ENCODE measurements at places on chromosomes 6 and 20.
A peak's percentile ranks its signal among the peaks of the same experiment; 100 is the strongest.

GRCh38 chr20:12241065-12241464 lies 323.4 kb downstream of the BTBD3 start:
- DNase-seq = no peak

DNA sequence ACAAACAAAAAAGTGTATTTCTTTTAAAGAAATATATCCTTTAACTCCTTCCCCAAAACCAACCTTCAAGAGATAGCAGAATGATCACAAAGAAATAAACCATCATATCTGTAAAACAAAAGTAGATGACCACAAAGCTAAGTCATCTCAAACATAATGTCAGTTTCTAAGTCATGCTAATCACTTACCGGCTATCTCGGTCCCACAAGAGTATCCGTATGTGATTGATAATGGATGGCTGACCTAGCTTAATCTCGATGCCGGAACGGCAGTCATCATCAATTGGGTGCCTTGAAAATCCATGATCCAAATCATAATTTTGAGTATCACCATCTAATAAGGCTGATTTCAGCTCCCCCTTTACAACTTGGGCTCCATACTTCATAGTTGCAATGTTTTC lies 59.7 kb downstream of the BTBD9 start:
- DNase-seq = no peak

- no peak for DNase-seq
Observed at GRCh38 chr6:82959385-82959941, 106.2 kb downstream of the UBE3D start.

DNA sequence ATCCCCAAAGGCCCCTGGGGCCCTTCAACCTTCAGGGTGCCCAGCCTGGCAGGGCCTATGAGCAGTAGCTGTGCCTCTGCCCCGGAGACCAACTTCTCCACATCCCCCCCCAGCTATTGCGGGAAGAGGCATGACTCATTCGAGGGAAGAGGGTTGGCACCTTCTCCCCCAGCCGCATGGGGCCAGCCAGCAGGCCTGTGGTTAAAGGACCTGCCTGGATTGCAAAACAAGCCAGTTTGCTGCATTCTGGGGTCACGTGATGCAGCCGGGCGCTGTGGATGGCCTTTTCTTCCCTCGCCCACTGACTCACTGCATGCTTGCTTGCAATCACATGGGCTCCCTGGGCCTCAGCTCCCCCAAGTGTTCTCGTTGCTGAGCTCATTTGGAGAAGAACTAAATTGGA lies 182.5 kb downstream of the MAFB start:
- peak; percentile 100 for DNase-seq

GRCh38 chr6:114762145-114762544 lies 419.3 kb upstream of the HS3ST5 start:
- DNase-seq = no peak

DNA sequence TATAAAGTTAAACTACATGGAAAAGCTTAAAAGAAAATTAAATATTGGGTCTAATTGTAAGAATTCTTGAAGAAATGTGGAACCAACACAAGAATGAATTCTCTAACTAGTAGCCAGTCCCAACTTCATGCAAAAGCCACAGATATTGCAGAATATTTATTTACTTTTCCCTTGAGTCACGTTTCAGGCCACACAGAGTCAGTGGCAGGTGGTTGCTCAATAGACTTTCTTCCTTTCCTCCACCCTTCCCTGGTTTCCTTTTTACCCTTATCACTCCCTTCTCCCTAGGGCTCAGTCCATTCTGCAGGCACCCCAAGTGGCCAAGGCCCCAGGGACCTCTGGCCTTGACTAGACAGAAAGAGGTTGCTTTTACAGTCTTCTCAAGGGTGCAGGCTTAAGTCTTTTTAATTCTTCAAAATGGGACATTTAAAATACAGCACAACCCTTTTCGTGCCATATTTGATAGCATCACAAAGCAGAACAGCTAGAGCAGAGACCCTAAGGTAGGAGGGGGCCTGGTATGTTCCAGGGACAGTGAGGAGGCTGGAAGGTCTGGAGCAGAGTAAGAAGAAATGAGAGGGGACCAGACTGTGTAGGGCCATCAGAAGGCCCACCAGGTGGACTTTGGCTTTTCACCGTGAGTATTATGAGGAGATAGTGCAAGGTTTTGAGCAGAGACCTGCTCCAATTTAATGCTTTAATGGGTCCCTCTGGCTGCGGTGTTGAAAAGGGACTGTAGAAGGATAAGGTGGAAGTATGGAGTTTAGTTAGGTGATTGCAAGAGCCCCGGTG lies 65.0 kb downstream of the HDDC2 start:
- DNase-seq = peak; percentile 6

DNA sequence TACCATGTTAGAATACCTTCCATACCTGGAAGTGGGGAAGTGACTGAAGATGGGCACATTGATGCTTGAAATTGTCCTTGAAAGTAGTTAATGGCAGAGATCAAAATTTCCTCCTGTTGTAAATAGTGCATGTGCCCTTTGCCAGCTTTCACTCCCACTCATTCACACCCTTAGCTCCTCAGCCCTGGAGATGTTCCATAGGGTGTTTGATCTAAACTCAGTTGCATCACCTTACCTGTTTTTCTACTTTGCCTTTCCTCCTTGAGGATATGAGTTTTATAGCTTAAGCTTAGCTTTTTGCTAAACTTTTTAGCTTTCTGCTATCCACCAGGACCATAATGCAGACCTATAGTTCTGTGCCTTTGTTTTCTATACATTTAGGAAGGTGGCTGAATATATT lies 69.0 kb downstream of the CEP57L1 start:
- DNase-seq = no peak

GRCh38 chr20:25408170-25408547 lies 686 bp downstream of the GINS1 start:
- DNase-seq = no peak

GRCh38 chr6:79872986-79873385 lies 74.4 kb downstream of the ELOVL4 start:
- peak; percentile 32 for DNase-seq

- peak; percentile 10 for DNase-seq
Observed at GRCh38 chr6:55528624-55529023, 50.4 kb downstream of the HMGCLL1 start.

GRCh38 chr6:137839076-137839475 lies 28.0 kb upstream of the TNFAIP3 start:
- DNase-seq = no peak

- DNase-seq = no peak
Observed at GRCh38 chr6:119276211-119276610, 73.3 kb downstream of the MAN1A1 start.

GRCh38 chr20:23449421-23449820 lies 3.3 kb downstream of the CST11 start:
- peak; percentile 58 for DNase-seq

- no peak for DNase-seq
Observed at GRCh38 chr20:35626386-35627001, 10.9 kb downstream of the SPAG4 start.

- no peak for DNase-seq
Observed at GRCh38 chr20:31842471-31843157, 2.8 kb downstream of the FOXS1 start.

DNA sequence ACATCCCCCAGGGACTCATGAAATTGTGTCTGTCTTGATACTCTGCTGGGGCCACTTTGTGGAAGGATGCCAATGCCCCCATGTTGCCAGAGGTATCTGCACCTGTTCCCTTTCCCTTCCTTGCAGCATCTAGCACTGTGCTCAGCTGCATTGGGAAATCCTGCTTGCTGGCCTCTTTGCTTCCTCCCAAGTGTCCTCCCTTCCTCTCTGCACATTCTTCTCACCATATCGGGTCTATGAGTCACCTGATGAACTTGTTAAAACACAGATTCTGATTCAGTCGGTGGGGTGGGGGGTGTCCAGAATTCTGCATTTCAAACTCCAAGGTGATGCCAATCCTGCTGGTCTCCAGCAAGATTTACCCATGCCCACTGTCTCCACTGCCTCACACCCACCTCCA lies 467.8 kb downstream of the PTPRT start:
- DNase-seq = no peak

DNA sequence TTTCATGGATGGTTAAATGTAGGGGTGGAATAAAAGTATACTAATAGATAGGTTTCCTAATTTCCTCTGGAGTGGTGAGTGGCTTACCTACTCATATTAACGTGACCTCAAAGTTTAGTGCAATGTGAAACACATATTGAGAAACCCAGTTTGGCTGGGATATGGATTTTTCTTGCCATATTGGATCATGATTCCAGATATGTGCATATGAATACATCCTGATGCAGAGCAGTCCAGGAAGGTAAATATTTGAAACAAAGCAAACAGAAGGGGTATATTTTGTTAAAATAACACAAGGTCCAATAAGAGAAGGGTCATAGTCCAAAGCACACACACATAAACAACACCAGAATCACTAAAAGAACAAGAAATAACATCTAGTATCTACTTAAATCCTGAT lies 608.1 kb downstream of the PKHD1 start:
- no peak for DNase-seq

- DNase-seq = peak; percentile 46
Observed at GRCh38 chr20:16284385-16285100, 288.7 kb downstream of the KIF16B start.

DNA sequence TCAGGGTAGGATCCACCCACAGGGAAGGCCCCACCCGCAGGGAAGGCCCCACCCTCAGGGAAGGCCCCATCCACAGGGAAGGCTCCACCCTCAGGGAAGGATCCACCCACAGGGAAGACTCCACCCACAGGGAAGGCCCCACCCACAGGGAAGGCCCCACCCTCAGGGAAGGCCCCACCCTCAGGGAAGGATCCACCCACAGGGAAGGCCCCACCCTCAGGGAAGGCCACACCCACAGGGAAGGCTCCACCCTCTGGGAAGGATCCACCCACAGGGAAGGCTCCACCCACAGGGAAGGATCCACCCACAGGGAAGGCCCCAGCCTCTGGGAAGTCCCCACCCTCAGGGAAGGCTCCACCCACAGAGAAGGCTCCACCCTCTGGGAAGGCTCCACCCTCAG lies 40.5 kb downstream of the KCNQ2 start:
- DNase-seq = no peak

DNA sequence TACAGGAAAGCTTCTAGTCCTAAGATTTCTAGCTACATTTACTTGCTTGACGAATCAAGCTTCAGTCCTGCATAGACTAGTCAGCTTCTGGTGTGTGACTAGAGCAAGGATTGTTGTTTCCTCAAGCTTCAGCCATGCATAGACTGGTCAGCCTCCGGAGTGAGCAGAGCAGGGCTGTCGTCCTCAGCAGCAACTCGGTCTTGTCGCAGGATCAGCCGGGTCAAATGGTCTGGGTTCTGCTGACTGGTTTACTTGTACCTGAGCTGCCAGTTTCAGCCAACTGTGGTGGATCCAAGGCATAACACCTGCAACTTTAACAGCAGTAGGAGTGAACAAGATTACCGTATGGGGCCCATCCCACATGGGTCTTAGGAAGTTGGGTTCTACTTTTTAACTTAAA lies 10.8 kb upstream of the GMPR start:
- DNase-seq = no peak

DNA sequence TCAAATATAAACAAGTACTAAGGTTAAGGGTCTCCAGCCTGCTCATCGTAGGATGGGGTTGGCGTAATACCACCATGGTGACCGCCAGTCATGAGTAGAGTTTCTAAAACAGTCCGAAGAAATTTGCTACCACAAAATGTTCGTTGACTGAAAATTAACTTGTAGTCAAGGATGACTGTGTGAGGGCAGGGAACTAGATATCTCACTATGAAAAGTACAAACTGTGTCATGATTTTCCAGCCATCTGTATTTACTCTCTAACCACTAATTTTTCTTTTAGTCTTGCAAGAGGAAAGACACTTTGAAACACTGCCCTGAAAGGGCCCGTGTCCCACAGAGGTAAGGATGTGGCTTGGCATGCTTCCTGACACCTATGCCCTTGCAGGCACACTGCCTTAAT lies 99.7 kb downstream of the IRF4 start:
- no peak for DNase-seq

GRCh38 chr6:97047473-97048201 lies 123.1 kb downstream of the KLHL32 start:
- DNase-seq = no peak

- no peak for DNase-seq
Observed at GRCh38 chr6:138267971-138268895, 49.9 kb upstream of the PBOV1 start.

DNA sequence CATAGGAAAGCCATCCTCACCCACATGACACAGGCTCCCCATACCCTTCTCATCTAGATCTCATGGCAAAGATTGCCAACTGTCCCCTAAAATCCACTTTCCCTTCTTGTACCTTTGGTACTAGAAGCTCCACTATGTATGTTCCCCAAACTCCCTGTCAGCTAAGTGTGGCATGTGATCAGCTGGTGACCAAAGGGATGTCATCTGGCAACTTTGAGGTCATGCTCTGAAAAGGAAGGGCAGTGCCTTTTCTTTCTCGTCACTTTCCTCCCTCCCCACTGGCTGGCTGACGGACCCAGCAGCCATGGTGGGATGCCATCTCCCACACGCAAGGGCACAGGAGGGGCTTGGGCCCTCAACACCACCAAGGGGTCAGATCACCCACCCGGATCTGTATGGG lies 23.8 kb upstream of the TAF8 start:
- peak; percentile 84 for DNase-seq

DNA sequence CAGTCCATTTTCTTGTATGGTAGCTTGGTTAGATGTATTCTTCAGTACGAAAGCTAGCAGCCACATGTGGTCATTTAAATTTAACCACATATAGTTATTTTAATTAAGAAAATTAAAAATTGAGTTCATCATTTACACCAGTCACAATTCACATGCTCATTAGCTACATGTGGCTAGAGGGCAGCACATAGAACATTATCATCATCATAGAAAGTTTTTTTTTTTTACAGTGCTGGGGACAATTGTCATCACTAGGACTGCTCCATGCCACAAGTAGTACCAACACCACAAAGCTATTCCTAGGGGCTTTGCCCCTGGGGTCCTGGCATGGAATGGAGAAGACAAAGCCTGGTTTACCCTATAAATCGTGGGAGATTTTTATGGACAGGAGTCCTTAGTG lies 30.5 kb downstream of the PLCB4 start:
- no peak for DNase-seq

- DNase-seq = no peak
Observed at GRCh38 chr6:44044154-44044539, 83.1 kb downstream of the MRPL14 start.

DNA sequence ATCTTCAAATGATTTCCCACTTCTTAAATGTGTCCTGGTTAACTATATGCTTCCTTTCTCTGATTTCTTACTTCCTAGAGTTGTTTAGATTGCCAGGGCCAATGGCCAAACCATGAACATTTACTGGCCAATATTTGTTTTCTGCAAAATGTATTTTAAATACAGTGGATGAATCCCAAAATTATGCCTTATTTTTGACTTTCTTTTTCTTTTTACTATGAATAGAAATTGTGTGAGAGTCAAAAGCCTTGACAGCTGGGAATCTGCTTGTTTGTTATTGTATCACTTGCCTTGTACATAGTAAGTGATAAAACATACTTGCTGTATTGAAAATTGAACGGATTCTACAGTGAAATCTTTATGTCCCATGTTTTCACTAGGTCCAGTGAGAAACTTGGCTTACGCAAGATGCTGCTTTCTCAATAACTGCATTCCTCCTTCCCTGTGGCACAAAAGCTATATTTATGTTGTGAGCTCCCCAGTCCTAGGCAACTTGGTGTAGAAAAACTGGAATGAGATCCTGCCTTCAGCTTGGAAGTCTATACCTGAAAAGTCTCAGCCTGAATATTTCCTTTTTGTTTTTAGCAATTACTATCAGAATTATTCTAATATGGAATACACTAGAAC lies 295.2 kb downstream of the EPHA7 start:
- DNase-seq = no peak

Measured in inflammatory macrophage treated with lipopolysaccharide for 4 hours (primary cell).